Memory B cell (primary cell): ENCODE measurements at places on chromosomes 5 and 9.
A peak's percentile ranks its signal among the peaks of the same experiment; 100 is the strongest.

- DNase-seq = no peak
Measured at GRCh38 chr5:92659246-92659645, 921.8 kb downstream of the NR2F1-AS1 start.

GRCh38 chr5:2738700-2739359 lies 12.6 kb downstream of the IRX2 start:
- no peak for DNase-seq

- no peak for DNase-seq
Measured at GRCh38 chr5:31753700-31754357, 114.9 kb downstream of the PDZD2 start.

- DNase-seq = no peak
Measured at GRCh38 chr5:149728303-149728702, 1.8 kb upstream of the PPARGC1B start.

- DNase-seq = no peak
Measured at GRCh38 chr5:173495225-173495904, 121.1 kb downstream of the BOD1 start.

DNA sequence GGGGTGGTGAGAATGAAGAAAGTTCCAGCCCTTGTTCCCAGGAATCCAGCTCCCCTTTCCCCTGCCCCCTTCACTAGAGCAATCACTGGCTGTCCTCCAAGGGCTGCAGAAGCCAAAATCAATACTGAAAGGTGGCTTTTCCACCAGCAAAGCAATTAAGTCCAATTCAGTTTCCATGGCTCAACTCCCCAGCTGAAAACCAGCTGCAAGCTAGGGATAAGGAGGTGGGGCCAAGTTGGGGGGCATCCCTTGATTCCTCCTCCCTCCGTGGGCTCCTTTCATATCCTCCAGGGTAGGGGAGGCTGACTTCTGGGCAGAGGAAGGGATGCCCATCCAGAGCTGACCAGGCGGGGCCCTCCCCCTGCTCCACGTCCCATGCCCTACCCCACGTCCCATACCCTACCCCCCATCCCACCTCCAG lies 22.7 kb downstream of the CAMK2A start:
- DNase-seq = no peak

GRCh38 chr5:139295346-139296057 lies 2.0 kb downstream of the MATR3 start:
- no peak for DNase-seq

DNA sequence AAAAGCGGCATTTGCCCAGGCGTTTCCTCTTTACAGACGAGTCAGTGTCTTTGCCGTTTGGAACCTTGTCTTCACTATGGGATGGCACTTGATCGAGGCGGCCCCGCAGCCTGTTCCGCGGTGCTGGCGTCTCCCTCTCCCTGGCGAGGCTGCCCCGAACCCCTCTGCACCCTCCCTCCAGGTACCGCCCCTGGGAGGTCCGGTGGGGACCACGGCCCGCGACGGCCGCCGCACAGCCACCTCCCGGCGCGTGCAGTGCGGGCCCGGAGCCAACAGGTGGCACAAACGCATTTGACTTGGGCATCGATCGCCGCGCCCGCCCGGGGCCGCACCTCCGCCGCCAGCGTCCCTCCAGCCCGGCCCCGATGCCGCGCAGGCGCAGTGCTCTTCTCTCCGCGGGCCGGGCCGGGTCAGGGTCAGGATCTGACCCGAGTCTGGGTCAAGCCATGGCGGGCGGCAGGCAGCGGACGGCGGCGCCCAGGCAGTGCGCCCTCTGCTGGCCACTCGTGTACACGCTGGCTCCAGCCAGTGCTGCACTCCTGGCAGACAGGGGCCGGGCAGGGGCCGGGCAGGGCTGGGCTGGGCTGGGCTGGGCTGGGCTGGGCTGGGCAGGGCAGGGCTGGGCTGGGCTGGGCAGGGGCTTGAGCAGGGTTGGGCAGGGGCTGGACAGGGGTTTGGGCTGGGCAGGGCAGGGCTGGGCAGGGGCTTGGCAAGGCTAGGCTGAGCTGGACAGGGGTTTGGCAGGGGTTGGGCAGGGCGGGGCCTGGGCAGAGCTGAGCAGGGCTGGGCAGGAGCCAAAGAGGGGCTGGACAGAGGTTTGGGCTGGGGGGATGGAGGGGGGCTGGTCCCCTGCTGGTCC lies 155.8 kb upstream of the IRX4 start:
- peak; percentile 61 for DNase-seq

DNA sequence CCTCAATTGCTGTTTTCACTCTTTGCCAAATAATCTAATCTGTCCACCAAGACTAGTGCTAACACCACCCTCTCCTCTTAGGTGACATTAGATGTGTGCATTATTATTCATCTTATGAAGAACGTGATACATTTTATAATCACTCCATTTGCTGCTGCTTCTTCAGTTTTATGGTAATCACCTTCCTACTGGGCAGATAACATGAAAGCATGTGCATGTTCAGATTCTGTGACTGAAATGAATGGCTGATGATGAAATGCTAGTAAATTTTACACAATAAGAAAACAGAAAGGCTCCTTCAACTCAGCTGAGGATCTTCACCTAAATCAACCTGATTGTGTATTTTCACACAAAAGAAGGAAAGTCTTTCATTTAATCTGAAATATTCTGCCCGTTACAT lies 577.6 kb downstream of the CSNK1G3 start:
- no peak for DNase-seq

GRCh38 chr9:96072930-96073329 lies 197.4 kb downstream of the ERCC6L2 start:
- DNase-seq = no peak

DNA sequence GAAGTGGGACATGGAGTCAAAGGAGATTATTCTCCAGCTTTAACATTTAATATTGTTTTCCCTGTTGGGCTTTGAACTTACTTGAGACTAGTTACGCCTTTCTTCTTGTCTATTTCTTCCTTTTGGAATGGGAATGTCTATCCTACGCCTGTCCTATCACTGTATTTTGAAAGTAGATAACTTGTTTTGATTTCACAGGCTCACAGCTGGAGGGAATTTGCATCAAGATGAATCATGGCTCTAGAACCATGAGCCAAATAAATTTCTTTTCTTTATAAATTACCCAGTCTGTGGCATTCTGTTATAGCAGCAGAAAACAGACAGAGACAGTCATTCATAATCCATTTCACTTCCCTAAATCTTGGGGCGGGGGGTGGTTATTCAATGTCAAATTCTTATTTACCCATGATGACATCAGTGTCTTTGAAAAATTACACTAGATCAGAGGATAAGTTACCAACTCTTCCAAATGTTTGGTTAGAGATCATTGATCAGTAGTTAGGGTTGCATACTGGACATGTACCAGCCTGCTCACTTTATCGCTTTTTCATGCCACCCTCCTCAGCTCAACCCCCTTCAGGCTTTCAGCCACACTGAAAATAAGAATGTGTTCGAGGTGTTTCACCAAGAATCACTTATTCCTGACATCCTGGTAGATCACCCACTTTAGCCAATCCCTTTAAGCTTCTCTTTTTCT lies 419.6 kb upstream of the PIK3R1 start:
- DNase-seq = no peak

- DNase-seq = no peak
Measured at GRCh38 chr9:131709771-131710431, 30.0 kb downstream of the RAPGEF1 start.

DNA sequence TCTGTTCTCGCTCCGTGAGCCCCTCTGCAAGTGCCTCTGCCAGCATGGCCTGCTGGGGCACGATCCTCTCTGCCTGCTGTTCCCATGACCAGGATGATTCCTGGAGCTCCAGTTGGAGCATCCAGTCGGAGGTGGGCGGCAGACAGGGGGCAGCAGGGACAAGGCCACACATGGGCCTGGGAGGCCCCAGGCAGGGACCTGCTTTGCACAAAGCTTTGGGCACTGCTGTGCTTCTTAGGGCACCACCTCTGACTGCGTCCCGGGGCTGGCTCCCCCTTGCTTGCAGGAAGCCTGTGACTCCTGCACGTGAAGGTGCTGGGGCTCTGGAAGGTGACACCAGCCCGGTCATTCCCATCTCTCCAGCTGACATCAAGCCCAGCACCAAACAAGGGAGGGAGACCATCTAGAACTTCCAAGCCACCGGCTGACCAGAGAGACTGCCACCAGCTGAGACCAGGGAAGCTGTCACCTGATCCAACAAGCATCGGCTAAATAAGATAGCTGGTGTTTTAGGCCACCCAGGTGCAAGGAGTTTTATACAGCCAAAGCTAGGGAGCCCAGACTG lies 174.8 kb upstream of the FOXD4L5 start:
- DNase-seq = no peak

DNA sequence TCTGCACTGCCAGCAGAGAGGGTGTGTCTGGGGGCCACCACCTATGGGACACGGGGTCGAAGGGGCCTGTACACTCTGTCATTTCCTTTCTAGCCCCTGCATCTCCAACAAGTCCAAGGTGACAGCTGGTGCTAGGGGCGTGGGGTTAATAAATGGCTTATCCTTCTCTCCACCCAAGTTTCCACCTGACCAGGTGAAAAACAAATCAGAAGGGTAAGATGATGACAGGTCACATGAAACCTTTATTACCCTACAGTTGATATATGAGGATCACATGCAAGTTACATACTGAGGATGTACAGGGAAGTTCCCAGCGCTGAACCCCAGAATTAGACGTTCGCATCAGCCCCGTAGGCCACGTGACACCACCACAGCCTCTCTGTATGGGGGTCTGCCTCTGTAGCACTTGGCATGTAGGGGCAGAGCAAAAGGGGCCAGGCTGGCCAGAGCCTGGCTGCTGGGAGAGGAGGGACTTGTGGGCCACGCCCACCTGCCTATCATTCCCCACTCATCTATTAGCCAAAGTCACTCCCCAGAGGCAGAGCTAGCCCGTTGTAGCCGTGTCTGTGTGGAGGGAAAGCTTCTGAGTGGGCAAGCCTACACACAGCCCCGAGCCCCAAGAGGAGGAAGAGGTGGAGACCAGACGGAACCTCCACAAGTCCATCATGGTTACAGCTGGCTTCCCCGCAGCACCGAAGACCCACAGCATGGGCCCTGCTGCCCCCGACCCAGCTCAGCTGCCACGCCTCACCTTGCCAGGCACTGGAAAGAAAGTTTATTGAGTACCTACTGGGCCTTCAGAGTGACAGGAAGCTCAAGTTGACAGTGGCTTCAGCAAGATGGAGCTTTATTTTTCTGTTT lies 2.2 kb downstream of the TMEM141 start:
- DNase-seq = no peak

GRCh38 chr5:105428451-105429380 lies 1866.1 kb upstream of the NUDT12 start:
- no peak for DNase-seq

DNA sequence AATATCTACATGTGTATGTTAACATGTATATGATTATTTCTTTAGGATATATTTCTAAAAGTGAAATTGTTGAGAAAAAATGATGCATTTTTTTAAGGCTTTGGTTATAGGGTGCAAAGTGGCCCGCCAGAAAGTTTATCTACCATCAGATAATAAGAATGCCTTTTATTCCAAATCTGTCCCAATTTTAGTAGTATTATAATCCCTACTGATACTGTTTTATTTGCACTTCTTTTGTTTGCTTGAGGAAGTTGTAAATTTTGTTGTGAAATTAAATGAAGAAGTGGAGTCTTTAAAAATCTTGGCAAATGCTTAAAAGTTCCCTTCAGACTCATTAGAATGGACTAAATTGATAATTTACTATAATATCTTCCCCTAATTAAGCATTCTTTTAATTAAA lies 73.0 kb downstream of the NIPBL start:
- no peak for DNase-seq

- no peak for DNase-seq
Measured at GRCh38 chr9:19656704-19657103, 132.1 kb downstream of the SLC24A2 start.

DNA sequence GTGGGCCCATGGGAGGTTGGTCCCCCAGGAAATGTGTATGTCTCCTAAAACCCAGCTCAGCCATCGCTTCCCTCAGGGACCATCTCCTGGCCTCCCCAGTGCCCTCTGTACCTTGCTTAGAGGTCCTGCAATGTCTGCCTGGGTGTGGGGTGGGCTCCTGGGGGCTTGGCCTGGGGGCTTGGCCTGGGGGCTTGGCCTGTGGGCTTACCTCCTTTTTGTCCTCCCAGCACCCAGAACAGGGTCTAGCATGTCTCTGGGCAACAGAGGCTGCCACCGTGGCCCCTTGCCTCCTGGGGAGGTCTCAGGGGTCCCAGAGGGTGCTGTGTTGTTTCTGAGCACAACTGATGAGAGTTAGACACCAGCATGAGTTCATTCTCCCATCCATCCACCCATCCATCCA lies 10.7 kb upstream of the VAV2 start:
- DNase-seq = no peak

DNA sequence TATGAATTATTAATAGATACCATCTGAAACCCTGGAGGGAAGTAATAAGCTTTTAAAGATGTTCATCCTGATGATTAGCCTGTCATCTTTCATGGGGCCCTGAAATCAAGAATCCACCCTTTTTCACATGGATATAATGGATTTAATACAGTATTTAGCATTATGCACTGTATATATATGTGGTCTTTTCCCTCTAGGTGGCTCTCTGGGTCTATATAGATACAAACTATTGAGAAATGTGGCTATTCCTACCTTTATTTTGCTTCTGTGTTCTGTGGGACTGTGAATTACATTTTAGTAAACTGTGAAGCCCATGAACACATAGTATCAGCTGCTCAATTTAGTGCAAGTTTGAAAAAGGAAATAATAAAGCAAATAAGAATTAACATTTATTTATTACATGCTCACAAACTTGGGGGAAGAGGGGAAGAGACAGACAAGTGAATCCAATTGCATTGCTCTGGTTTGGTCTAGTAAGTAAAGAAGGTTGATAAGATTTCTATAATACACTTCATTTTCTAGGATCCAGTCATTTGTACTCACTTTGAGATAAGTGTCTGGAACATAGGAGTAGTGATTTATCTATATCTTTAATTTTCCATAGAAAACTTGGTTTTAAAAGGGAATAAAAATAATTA lies 112.2 kb downstream of the SCAMP1 start:
- DNase-seq = no peak

DNA sequence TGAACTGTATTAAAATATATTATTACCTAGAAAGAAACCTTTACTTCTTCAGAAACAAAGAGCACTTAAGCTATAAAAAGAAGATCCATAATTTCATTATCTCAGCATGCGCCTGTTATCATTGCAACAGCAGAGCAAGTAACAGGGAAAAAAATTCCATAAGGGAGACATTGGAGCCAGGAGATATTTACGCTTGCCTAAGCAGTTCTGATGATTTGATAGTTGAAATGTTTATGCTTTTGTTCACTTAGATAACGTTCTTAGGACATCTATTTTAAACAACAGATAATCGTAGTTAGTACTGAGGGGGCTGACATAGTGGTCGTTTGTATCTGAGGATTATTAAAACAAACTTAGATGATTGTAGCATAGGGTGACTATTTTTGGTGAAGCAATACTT lies 252.5 kb downstream of the NNT start:
- no peak for DNase-seq

- no peak for DNase-seq
Measured at GRCh38 chr9:126859111-126859510, 1.3 kb upstream of the ZBTB34 start.

- DNase-seq = no peak
Measured at GRCh38 chr5:10576121-10576789, 12.4 kb downstream of the ANKRD33B start.

DNA sequence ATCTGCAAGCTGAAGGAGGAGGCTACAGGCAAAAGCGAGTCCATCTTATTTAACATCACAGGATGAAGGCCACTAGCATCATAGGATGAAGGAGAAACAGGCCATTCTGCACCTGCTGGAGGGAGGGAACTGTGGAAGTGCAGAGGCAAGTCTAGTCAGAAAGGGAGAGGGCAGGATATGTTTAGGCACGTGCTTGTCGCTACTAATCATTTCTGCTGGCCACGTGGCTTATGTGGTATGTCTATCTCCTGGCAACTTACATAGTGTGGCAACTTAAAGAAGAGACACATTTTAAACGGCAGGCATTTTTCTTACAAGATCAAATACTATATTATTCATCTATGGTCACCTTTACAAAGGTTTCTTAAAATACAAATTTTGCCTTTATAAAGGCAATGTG lies 74.0 kb downstream of the GNAQ start:
- DNase-seq = no peak
